ENCODE measurements at places on chromosomes 12 and 14.

DNA sequence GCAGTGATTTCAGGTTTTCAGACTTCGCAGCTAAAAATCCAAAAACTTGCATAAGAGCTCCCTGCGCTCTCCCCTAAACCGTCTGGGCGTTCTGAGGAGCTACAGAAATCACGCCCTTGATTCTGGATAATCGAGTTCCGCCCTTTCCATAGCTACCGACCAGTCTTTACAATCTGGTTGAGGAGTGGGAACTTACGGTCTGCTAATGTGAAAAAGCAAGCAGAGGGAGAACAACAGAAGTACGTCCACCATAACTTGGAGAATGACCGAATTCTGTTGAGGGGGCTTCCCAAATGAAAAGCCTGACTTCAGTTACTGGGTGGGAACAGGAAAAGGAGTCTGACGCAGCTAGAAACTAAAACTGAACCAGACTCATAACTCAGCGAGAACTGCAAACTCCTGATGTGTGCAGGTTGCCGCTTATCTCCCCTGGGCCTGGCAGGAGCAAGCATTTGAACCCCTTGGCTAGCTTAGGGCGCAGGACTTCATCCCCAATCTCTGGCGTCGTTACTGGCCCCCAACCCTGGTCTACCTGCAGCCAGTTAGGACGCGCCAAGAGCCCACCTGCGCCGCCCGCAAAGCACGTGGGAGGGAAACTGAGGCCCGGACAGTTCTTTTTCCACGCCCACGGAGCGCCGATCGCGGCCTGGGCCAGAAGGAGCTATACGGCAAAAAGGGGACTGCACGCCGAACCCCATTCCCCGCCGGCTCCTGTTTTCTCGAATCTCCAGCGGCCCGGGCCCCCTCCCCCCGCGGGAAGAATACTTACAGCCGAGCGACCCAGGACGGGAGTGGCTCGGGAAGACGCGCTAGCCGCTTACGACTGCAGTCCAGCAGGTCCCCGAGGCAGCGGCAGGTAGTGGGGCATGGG is 838 bp downstream of the LRIG3 start:
- DNase-seq, result peak; percentile 37

DNA sequence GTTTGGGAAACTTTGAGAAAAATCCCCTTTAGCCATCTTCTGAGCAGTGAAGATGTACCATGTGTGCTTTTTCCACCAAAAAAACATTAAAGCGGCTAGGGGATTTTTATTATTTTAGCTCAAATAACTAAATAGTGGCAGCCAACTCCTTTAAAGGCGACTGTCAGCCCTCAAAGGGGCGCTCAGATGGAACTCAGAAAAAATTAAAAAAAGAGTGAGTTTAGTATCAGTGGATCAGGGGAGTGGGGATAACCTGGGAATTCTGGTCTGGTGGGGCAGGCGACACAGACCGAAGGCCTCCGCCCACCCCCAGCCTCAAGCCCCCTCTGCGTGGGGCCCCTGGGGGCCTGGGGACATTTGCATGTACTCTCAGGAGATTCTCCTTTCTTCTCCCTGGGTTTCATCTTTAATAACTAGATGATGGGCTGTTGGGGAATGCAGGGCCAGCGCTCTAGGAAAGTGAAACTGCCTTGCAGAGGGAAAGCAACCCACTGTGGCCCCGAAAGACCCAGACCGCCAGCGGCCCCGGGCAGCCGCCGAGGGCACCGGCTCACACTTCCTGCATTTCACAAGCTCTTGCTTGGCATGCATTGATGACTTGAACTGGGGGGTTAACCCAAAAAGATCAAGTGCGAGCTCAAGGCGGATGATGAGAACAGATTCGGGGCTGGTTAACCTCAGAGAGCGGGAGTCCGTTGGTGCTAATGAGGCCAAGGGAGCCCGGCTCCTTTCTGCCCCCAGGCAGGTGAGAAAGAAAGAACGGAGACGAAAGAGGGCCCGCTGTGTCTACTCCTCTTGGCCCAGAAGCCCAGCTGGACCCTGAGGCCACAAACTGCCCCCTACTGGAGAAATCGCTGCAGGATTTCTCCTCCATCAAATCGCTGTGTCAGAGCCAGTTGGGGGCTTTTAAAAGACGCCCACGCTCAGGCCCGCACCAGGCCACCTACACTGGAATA is 7.3 kb upstream of the BATF start:
- DNase-seq, result no peak

DNA sequence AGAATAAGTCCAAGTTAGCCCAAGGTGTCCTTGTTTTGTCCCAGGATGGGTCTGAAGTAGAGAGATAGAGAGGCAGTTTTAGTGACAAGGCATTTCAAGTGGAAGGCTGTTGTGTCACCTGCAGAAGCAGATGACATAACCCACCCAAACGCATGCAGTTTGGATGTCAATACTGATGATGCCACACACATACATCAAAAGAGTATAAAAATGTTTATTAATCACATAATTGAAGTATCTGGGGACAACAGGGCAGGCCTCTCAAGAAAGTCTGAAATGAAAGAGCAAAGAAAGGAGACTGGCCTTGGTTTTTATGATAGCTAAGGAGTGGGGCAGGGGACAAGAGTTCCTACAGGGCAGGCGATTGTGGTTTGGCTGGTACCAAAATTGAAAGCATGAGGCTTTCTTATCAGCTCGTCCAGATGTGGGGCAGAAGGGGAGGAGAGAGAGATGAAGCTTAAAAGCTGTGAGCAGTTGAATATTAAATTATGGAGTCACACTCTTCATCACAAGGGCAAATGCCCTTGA is 78.4 kb upstream of the TSPAN8 start:
- no peak for DNase-seq

GRCh38 chr12:6770600-6770999 is 1.7 kb upstream of the LAG3 start:
- no peak for DNase-seq

DNA sequence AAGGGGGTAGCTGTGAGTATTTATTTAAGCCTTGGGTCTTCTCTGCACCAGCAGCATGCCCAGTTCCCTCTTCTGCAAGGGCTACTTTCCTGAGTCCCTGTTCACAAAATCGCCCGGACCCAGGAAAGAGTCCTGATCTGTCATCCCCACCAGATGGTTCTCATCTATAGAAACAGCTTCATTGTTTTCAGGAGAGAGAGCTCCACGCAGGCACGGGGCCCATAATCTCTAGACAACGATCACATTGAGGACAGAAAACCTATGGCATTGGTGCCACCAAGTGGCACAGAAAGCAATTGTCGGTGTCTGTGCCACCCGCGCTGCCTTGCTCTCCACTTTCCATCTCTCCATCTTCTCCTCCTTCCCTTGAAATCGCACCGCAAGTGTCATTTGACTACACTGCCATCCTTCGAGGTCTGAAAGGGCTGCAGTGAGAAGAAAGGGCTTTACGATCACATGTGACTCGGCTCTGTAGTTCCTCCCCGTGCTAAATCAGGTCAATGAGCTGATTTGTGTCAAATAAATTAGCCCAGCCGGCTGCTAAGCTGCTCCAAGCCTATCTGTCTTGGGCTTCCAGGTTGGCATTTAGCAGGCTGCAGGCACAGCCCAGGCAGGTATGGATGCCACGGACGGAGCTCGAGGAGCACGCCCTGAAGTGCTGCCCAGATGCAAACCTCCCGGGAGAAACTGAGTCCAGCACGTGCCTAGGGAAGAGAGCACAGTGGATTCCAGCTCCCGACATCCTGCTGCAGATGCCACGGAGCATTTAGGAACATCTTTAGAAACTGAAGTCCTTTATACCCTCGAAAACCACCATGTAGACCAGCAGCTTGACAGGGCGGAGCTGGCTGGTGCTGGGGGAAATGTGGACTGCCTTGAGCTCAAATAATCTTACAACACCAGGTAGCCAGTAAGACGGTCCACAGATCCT is 28.8 kb downstream of the SPRING1 start:
- peak; percentile 70 for DNase-seq

DNA sequence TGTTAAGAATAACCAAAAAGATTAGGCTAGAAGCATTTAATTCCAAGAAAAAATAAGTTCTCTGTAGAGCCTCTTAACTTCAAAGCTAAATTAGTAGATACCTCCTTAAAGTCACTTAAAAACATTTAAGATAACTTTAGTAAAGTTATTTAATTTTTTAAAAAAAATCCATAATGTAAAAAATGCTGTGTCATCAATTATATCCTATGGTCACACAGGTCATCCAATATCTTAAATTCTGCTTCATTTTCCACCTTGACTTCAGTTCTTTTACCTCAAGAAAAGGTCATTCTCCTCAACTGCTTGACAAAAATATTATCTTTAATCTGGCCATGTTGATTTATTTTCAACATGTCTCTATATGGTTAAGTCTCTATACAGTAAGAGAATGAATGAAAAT is 274.3 kb downstream of the PRKD1 start:
- no peak for DNase-seq

DNA sequence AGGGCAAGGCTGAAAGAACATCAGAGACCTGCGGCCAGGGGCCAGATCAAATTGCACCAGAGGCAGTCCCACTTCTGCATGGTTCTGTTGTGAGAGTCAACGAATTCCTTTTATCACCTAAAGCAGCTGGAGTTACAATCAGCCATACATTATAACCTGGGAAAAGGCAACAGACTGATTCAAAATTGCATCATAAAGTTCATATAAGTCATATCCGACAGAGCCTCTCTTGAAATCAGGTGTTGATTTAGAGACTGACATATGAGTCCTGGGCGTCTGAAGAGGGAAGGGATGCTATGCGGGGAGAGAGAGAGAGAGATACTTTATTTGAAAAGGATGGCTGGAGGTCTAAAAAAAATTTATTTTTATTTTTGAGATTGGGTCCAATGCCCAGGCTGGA is 89.4 kb downstream of the EFCAB11 start:
- DNase-seq, result no peak

DNA sequence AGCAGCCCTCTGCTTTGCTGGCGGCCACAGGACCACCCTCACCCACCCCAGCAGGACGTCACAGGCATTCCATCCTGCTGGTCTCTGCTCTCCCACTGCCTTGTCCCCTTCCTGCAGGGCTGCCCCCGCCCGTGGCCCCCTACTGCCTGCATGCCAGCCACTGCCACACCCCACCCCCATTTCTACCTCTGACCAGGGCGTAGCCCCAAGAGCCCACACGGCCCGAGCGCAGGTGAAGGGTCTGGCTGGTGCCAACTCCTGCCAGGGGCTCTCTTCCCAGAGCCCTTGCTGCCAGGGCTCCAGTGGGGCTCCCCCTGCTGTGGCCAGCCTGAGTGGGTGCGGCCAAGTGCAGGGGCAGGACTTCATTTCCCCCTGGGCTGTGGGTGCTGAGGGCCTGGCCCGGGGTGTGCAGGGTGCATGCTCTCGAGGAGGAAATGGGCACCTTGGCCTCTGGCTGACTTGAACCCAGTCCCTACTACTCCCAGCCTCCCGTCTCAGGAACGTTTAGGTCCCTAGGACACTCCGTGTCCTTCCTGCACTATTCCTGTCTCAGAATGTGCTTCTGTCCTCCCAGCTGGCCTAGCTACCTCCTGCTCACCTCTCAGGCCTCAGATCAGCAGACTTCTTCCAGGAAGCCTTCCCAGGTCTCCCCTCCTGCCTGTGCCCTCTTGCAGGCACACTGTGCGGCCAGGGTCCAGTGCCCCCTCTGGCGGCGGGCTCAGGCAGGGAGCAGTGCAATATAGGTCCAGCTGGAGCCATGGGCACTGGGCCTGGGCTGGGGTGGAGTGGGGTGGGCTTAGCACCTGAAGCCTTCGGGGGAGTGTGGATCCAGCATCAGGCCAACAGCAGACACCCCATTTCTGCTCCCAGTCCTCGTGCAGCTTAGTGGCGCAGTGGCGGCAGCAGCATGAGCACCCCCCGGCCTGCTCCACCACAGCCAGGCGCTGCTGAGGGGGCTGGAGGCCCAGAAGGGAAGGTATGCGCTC is 1.4 kb downstream of the LBHD2 start:
- DNase-seq, result no peak

DNA sequence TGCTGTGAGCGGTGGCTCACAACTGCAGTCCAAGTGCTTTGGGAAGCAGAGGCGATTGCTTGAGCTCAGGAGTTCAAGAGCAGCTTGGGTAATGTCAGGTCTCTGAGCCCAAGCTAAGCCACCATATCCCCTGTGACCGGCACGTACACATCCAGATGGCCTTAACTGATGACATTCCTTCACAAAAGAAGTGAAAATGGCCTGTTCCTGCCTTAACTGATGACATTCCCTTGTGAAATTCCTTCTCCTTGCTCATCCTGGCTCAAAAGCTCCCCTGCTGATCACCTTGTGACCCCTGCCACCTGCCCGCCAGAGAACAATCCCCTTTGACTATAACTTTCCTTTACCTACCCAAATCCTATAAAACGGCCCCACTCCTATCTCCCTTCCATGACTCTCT is 48.6 kb downstream of the SLC25A47 start:
- DNase-seq, result no peak

DNA sequence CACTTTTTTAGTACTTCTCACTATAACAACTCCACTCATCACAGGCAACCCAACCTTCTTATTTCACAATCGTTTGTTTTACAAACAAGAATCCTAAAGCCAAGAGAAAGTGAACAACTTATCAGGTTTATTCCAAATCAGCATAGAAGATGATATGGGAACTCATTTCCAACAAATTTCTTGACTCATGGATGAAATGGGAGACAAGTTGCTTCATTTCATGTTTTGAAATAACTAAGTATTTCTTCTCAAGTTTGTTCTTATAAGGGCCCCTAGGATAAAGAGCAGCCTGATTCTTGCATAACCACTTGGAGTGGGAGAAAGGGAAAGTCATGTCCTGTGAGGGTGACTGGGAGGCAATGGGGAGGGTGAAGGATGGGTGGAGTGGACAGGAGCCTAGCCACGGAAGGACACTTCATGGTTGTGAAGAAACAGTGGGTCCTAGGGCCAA is 168.3 kb downstream of the DUSP6 start:
- no peak for DNase-seq

DNA sequence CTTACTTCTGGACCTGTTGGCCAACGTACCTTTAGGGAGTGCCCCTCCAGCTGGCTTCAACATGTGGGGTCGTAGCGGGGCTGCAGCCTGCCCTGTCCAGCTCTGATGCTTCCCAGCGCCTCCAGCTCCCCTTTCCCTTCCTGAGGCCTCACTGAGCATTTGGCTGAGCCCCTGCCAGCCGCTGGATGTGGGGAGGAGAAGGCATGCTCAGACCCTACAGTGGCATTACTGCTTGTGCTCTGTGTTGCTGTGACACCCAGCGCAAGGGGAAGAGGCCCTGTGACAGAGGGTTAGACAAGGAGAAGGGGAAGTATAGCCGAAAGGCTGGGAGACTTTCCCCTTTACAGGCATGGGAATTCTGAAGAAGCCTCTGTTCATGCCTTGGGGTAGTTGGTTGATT is 145.9 kb downstream of the PRKCH start:
- DNase-seq, result no peak

- DNase-seq, result no peak
Measured at GRCh38 chr12:45309836-45310626, 94.1 kb downstream of the ANO6 start.

DNA sequence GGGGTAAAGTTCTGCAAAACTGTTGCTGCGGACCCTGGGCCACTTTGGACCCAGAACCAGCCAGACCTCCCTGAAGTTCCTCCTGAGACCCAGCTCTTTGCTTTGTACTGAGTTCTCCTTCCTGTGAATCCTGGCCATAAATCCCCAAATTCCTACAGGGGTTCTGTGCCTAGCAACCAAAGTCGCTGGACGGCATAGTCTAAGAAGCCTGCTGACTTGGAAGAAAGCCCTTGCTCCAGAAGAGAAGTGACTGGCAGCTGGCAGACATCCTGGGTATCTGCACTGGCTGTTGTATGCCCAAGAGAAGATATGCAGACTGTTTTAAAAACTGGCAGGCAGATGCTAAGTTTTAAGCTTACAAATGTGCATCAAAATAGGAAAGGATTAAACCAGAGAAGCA is 99.9 kb upstream of the SLC24A4 start:
- DNase-seq, result no peak
